ENCODE measurements at places on chromosomes 16 and 17.

- no peak overlapping the region for H3K27ac ChIP-seq
- peaks cover 63% of the 10 kb centered on the region for H3K27me3 ChIP-seq
- no peak overlapping the region for H3K4me3 ChIP-seq
- H3K36me3 ChIP-seq, result no peaks in the 10 kb centered on the region
- H3K4me1 ChIP-seq, result no peaks in the 10 kb centered on the region
Measured at GRCh38 chr16:20175358-20175757, 101.7 kb upstream of the GPR139 start.

DNA sequence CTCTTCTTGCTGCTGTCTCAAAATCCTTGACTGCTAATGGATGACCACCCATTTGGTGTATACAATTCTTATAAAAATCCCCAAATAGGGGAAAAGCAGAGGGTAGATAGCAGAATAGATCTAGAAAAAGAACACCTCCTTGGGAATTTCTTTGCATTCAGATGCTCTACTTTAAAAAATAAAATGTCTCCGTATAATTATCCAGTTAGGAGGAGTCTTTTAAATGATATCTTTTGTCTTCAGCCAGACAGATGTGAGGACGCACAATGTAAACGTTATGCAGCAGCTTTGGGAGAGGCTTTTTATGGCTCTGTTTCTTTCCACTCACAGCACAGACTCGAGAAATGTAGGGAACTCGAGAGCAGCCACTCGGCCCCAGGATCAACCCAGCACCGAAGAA is 300.2 kb downstream of the IRF8 start:
- no peak overlapping the region for H3K4me3 ChIP-seq
- no peak for DNase-seq
- no peak overlapping the region for H3K27ac ChIP-seq
- H3K27me3 ChIP-seq, result peaks cover 82% of the 10 kb centered on the region
- H3K4me1 ChIP-seq, result peaks cover 5% of the 10 kb centered on the region
- no peaks in the 10 kb centered on the region for H3K36me3 ChIP-seq

- peaks cover 16% of the 10 kb centered on the region for H3K4me1 ChIP-seq
- no peaks in the 10 kb centered on the region for H3K36me3 ChIP-seq
- no peaks in the 10 kb centered on the region for H3K27me3 ChIP-seq
Measured at GRCh38 chr16:55954906-55955305, 79.7 kb upstream of the CES5A start.

GRCh38 chr17:76198702-76199101 is 41.6 kb downstream of the RNF157 start:
- H3K36me3 ChIP-seq, result no peaks in the 10 kb centered on the region
- no peak overlapping the region for H3K4me3 ChIP-seq

All from left ventricle myocardium inferior (tissue), 1 donor.